ENCODE measurements at places on chromosomes 11 and 22. TPM values are rescaled to one million over a fixed set of nuclear protein-coding genes. Genes with fewer than 3 reads are reported as not detected.

Gene MMP3
- not detected for total RNA-seq

Gene CDC45
- 7.3 TPM for total RNA-seq

Gene SLC5A12
- 0.57 TPM for total RNA-seq

Gene OR9I1
- not detected for total RNA-seq

Gene IFITM1
- 362 TPM for total RNA-seq

Gene CDKN1C
- 20.7 TPM for total RNA-seq

Gene C11orf16
- not detected for total RNA-seq

Gene KIAA1671
- 7.5 TPM for total RNA-seq

Gene OR51B2
- total RNA-seq = not detected
